ENCODE measurements at places on chromosomes 11 and 22.

GRCh38 chr11:128725630-128726319 is 31.9 kb downstream of the FLI1 start:
- no peak for DNase-seq

DNA sequence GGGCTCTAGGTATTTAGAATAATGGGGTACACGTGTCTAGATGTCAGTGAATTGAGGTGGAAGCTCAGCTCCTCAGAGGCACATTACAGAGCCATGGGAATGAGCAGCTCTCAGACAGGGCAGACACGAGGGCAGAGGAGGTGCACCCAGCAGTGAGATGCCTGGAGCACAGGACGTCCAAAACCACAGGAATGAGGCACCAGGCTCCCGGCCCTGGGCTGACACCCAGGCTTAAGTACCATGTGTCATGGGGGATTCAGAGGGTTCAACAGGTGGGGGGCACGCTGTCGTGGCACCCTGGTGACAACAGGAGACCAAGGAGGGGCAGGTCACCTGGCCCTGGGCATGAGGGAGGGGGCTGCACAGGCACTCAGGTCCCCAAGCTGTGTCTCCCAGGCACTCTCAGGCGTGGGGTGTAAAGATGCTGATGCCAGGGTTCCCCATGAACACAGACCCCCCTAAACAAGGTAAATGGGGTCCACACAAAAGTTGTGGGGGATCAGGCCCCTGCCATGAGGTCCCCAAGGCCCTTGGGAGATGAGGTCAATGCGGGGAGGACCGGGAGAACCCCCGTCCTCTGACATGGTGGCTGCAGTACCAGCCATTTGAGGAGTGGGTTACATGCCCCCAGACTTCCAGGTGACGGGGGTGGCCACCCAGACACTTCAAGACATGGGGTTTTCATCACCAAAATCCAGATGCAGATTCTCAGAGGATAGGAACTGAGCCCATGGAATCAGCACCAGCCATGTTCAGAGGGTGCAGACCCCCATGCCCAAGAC is 5.6 kb upstream of the SYT8 start:
- DNase-seq = no peak

DNA sequence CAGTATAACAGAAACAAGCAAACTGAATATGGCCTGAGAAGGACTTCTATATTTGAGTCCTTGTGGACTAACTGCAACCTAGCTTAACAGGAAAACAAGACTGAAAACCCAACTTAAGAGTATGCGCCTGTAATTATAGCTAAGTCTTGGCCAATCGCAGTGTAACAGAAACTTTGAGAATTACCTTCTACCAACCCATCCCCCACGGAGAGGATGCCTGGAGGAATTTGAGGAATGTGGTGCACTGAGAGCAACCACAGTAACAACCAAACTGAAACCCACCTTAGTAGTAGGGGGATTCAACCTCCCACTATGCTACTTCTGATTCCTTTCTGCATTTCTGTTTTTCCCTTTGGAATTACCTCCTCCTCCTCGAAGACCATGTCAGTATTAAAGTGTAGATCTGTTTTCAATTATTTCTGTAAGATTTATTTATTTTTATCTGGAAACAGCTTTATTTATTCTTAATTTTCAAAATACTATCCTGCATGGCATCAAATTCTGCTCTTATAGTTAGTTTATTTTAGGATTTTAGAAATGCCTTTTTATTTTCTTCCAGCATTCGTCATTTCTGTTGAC is 393.6 kb downstream of the KCNA4 start:
- DNase-seq = no peak

DNA sequence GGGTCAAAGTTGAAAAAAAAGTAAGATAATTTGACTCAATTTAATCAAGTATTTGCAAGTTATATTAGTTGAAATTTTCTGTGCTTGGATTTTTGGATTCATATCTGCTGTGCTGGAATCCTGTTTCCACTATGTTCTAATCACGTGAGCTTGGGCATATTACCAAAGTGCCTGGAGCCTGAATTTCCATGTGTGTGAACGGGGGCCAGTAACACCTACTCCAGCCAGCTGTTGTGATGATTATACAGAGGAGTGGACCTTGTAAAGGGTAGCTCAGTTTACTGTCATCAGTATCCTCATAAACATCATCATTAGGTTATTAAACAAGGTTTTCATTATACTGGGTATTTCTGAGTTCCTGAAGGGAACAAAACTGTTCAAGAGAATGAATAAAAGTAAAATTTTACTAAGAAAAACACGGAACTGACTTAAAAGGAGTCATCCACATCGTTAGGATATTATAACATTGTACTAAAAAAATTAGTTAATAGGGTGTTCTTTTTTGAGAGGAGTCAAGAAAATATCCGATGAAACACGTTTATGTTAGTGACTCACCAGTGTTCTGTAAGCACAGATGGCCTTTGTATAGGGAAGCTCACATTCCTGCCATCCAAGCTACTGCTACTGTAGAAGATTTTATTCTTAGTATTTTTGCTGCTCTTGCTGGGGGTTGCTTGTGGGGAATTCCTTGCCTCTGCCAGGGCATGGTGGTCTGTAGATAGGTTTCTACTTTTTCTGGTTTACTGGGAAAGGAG is 144.1 kb downstream of the ARHGAP42 start:
- DNase-seq = no peak

- no peak for DNase-seq
Observed at GRCh38 chr22:40484906-40485669, 114.7 kb downstream of the SGSM3 start.

DNA sequence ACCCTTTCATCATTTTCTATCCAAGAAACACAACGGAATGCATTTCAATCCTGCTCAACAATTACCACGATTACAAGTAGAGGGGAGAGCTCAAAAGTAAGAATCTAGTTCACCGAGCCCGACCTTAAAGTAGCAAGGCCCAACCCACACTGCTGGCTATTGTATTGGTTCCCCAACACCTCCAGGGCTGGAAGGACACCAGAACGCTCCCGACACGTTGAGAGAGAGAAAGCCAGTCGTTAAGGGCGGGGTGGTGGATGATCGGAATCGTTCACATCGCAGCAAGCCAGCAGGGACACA is 690 bp downstream of the CKAP5 start:
- DNase-seq = no peak

- no peak for DNase-seq
Observed at GRCh38 chr11:1129611-1130160, 28.1 kb upstream of the MUC5AC start.

DNA sequence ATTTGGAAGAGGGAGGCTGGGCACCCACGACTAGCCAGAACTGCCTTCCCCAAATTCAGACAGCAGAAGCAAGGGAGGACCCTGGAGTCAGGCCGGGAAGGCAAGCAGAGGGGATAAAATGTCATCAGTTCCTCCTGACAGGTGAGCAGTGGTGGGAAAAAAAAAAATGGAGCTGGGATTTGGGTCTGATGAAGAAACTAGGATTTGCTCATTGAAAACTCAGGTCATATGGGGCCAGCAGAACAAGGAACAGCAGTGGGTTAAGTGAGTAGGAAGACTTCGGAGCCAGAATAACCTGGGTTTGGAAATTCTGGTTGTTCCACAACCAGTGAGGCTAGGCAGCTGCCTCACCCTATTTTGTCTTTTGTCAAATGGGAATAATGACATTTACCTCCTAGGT is 28.9 kb upstream of the DRD2 start:
- no peak for DNase-seq

GRCh38 chr11:128766591-128767081 is 72.8 kb downstream of the FLI1 start:
- DNase-seq = no peak

DNA sequence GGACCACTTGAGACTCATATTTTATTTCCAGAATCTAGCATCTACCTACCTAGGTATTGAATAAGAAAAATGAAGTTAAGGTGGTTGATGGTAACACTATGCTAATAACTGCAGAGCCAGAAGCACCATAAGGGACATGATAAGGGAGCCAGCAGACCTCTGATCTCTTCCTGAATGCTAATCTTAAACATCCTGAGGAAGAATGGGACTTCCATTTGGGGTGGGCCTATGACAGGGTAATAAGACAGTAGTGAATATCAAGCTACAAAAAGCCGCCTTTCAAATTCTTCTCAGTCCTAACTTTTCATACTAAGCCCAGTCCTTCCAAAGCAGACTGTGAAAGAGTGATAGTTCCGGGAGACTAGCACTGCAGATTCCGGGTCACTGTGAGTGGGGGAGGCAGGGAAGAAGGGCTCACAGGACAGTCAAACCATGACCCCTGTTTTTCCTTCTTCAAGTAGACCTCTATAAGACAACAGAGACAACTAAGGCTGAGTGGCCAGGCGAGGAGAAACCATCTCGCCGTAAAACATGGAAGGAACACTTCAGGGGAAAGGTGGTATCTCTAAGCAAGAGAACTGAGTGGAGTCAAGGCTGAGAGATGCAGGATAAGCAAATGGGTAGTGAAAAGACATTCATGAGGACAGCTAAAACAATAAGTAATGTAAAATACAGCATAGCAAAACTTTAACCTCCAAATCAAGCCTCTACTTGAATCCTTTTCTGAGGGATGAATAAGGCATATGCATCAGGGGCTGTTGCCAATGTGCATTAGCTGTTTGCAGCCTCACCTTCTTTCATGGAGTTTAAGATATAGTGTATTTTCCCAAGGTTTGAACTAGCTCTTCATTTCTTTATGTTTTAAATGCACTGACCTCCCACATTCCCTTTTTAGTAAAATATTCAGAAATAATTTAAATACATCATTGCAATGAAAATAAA is 2.1 kb downstream of the HBB start:
- DNase-seq = no peak

DNA sequence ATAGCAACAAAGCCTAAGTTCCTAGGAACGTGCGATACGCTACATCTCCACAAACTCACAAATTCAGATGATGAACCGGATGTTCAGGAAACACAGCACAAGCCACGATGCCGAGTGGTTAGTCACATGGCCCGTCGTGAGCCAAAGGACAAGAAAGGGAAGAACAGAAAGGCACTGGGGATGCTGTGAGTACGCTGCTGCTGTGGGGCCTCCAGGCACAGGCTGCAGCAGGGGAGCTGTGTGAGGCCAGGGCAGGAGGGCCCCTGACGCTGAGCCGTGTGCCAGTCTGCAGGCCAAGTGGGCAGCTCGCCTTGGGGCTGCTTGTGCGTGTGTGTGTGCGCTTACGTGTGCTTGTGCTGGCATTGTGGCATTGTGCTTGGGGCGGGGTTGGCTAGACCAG is 89.4 kb downstream of the CTTN start:
- no peak for DNase-seq

- no peak for DNase-seq
Observed at GRCh38 chr22:46800102-46800857, 37.8 kb downstream of the TBC1D22A start.

DNA sequence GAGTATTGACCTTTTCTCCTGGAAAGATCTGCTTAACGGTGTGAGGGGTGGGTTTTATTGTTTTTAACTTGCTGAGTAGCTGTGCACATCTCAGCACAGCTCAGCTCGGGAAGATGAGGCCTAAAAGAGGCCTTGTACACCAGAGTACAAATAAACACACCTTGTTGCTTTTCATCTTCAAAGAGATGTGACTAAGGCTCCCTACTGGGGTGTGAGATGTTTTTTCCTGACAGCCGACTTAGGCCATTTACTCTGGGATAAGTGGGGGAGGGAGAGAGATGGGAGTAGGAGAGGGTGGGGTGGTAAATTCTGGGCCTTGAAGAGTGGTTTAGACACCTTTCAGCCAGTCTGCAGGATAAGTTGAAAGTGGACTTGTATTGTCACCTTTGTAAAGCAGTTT is 2.9 kb downstream of the LDLRAD3 start:
- no peak for DNase-seq

GRCh38 chr11:76766521-76766920 is 16.6 kb upstream of the TSKU start:
- no peak for DNase-seq

DNA sequence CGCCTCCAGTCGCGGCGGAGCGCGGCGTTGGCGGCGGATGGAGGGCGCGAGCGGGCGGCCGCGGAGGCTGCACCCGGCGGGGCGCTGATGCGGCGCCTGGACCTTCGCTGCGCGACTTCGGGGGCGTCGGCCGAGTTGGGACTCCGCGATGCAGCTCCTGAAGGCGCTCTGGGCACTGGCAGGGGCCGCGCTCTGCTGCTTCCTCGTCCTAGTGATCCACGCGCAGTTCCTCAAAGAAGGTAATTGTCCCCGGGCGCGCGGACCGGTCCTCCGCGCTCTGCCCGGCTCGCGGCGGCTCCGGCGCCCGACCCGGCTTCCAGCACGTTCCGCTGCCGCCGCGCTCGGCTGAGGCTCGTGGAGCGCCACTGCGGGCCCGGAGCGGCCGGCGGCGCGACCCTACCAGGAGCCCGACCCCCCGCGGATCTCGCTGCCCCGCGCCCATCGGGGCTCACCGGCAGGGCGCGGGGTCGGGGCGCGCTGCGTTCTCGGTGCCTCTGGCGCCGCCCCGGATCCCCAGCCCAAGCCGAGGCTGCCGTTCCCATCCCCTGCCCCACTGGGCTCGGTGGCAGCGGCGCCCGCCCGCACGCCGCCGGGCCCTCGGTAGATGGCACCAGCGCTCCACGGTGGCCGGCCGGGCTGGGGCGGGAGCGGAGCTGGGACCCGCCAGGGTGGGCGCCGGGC is 1251.2 kb downstream of the BRD1 start:
- DNase-seq = no peak

DNA sequence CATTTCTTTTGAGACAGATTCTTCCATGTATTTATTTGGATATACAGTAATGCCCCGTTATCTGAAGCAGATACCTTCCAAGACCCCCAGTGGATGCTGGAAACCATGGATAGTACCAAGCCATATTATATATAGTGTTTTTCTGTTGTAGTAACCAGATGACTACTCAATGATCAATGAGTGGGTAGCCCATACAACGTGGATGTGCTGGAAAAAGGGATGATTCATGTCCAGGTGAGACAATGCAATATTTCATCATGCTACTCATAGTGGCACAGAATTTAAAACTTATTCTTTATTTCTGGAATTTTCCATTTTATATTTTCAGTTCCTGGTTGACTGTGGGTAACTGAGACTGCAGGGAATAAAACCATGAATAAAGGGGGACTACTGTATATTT is 427.5 kb downstream of the METTL15 start:
- no peak for DNase-seq

GRCh38 chr22:25007444-25008106 is 55.1 kb downstream of the KIAA1671 start:
- no peak for DNase-seq

DNA sequence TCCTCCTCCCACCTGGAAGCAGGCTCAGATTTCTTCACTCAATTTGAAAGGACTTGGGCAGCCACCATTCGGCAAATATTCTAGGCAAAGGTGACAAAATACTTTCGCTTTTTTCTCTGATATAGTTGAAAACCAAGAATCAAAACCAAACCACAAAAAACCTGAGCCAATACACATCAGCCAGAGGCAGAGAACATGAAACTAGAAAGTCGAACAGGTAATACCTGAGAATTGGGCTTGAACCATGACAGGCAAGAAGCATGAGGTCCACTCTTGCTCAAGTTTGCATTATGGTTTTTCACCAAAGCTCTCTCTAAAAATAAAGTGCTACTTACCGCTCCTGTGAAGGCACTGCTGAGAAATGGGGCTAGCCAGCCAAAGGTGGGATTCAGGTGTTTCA is 26.2 kb upstream of the LDLRAD3 start:
- peak; percentile 31 for DNase-seq
